ENCODE measurements at places on chromosomes 11 and 22. TPM values are rescaled to one million over a fixed set of nuclear protein-coding genes. Genes with fewer than 3 reads are reported as not detected.

CABP7 gene
- not detected for total RNA-seq

DDIAS gene
- 7.5 TPM for total RNA-seq

OR5B12 gene
- not detected for total RNA-seq

ST3GAL4 gene
- 21.9 TPM for total RNA-seq

HEPN1 gene
- total RNA-seq = not detected

XKR3 gene
- not detected for total RNA-seq

SVIP gene
- 15.5 TPM for total RNA-seq

CCDC157 gene
- 0.76 TPM for total RNA-seq

ATM gene
- 103 TPM for total RNA-seq

RASGRP2 gene
- 0.46 TPM for total RNA-seq

ATG16L2 gene
- total RNA-seq = 13.7 TPM

C11orf97 gene
- total RNA-seq = not detected

APOL5 gene
- not detected for total RNA-seq

CDC42BPG gene
- total RNA-seq = 0.32 TPM

KCNJ4 gene
- not detected for total RNA-seq

RAB38 gene
- 5.8 TPM for total RNA-seq

NXPE1 gene
- not detected for total RNA-seq

ARHGAP8 gene
- total RNA-seq = not detected

CFAP300 gene
- not detected for total RNA-seq

KIRREL3 gene
- under 0.01 TPM for total RNA-seq

TESMIN gene
- total RNA-seq = 2.3 TPM

TMEM45B gene
- total RNA-seq = 0.46 TPM

LRRC74B gene
- not detected for total RNA-seq
